ENCODE measurements at places on chromosomes 5 and 9.

DNA sequence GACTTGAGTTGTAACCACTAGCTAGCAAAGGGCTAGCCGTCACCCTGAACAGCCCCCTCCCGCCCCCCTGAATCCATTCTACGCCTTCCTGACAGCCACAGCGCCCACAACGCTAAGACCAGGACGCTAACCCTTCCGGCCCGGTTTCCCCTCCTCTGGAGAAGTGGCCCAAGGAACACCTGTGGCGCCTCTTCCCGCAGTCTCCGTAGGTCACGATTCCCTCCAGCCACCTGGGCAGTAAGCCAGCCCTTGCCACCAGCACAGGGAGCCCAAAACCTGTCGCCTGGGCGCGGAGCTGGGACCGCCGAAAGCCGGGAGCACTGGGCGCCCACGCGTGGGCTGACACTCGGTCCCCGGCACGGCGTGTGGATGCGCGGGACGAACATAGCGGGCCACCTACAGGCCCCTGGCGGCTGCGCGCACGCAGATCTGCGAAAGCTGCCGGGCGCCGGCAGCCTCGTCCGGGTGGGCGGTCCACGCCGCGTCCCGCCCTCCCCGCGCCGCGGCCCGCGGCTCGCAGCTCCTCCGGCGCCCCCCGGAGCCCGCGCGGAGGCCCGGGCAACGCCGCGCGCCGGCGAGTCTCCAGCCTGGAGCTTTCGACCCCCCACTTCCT, 596 bp downstream of the IRF1 start:
- no peak for DNase-seq

- no peak for DNase-seq
Measured at GRCh38 chr9:137069508-137070091, 757 bp downstream of the SAPCD2 start.

- no peak for DNase-seq
Measured at GRCh38 chr9:107375651-107376369, 92.7 kb downstream of the RAD23B start.

DNA sequence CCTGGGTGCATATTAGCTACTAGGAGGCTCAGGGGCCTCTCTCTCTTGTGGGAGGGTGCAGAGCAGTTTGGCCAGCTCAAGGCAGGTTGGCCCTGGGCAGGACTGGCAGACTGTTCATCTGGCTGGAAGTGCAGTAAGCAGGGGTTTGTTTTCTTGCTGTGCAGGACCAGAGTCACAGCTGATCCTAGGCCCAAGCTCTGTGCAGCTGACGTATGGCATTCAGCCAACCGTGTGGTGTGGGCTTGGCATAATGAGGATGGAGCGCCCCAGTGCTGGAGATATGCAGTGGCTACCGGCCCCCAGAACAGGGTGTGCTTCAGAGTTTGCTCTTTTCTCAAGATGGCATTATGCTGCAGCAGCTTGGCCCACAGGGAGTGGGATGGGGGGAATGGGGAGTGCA, 31.0 kb upstream of the PHF24 start:
- DNase-seq = no peak

- no peak for DNase-seq
Measured at GRCh38 chr5:113723021-113723420, 209.5 kb downstream of the YTHDC2 start.

Data from neuronal stem cell (in vitro differentiated cells).